ENCODE measurements at places on chromosomes 4 and X. TPM values are rescaled to one million over a fixed set of nuclear protein-coding genes. Genes with fewer than 3 reads are reported as not detected.

GRCh38 chr4:162700358-162700757 lies 466.3 kb downstream of the NAF1 start:
- no peaks in the 10 kb centered on the region for H3K4me1 ChIP-seq
- no peak overlapping the region for H3K4me3 ChIP-seq
- H3K27me3 ChIP-seq = no peaks in the 10 kb centered on the region

- H3K27ac ChIP-seq = no peak overlapping the region
- no peaks in the 10 kb centered on the region for H3K27me3 ChIP-seq
Observed at GRCh38 chrX:49840679-49841078, 11.6 kb downstream of the PAGE4 start.

DNA sequence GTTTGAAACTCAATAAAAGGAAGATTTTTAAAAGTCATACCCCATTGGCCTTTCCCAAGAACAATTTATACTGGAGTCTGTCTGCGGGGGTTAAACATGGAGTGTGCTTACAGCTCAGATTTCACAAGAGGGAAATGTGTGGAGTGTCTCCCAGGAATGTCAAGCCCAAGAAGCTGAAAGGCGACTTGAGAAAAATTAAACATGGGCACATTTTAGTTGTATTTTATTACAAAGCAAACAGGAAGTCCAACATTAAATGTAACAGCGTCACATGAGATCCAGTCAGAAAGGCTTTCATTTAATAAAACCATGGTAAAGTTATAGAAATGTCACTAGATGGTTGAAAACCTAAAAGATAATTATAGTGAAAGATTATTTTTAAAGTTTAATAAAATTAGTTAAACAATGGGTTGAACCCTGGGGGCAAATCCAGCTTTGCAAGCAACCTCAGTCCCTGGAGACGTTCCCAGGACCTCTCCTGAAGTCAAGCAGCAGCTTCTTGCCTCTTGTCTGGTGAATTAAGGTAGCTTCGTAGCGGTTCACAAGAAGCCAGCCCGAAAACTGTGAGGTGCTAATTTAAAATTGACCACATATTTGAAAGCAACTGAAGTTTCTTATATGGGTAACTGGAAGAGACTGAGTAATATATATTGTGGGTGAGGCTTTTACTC lies 168.4 kb upstream of the EDNRA start:
- no peak for DNase-seq
- no peak overlapping the region for H3K4me3 ChIP-seq
- H3K4me1 ChIP-seq = no peaks in the 10 kb centered on the region

Gene PRSS12
- total RNA-seq = 113 TPM

GRCh38 chr4:19254486-19254885 lies 997.2 kb upstream of the SLIT2 start:
- no peak overlapping the region for H3K27ac ChIP-seq
- H3K4me3 ChIP-seq = no peak overlapping the region
- no peak for DNase-seq
- no peaks in the 10 kb centered on the region for H3K27me3 ChIP-seq

DNA sequence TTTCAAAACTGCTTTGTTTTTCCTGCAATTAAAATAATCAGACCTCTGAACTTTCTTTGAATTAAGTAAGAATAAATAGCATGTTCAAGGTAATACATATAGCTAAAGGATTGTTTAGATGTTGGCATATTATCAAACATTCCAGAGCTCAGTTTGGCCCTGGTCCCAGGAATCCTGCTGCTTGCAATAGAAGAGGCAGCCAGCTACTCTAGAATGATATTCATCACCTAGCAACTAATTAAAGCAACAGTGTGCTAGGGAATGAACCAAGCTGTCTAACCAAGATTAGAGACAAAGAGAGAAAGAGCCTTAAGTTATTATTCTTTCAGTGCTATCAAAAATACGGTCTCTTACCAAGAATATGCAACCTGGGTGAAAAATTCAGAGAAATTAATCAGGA lies 460.9 kb downstream of the GABRG1 start:
- no peaks in the 10 kb centered on the region for H3K36me3 ChIP-seq
- H3K4me1 ChIP-seq = no peaks in the 10 kb centered on the region
- DNase-seq = no peak
- no peak overlapping the region for H3K27ac ChIP-seq
- no peaks in the 10 kb centered on the region for H3K27me3 ChIP-seq
- H3K4me3 ChIP-seq = no peak overlapping the region

GRCh38 chr4:115213716-115214115 lies 100.3 kb upstream of the NDST4 start:
- H3K4me3 ChIP-seq = no peak overlapping the region
- DNase-seq = no peak
- H3K27ac ChIP-seq = no peak overlapping the region
- H3K27me3 ChIP-seq = no peaks in the 10 kb centered on the region
- H3K36me3 ChIP-seq = no peaks in the 10 kb centered on the region
